Glomerular endothelial cell (primary cell): ENCODE measurements at places on chromosomes 16 and 17. TPM values are rescaled to one million over a fixed set of nuclear protein-coding genes. Genes with fewer than 3 reads are reported as not detected.

Gene PTGES3L
- 2.4 and 3.2 TPM in 2 replicates for total RNA-seq

- no peak for DNase-seq
Measured at GRCh38 chr17:77499699-77500435, 359.1 kb downstream of the SEC14L1 start.

DNA sequence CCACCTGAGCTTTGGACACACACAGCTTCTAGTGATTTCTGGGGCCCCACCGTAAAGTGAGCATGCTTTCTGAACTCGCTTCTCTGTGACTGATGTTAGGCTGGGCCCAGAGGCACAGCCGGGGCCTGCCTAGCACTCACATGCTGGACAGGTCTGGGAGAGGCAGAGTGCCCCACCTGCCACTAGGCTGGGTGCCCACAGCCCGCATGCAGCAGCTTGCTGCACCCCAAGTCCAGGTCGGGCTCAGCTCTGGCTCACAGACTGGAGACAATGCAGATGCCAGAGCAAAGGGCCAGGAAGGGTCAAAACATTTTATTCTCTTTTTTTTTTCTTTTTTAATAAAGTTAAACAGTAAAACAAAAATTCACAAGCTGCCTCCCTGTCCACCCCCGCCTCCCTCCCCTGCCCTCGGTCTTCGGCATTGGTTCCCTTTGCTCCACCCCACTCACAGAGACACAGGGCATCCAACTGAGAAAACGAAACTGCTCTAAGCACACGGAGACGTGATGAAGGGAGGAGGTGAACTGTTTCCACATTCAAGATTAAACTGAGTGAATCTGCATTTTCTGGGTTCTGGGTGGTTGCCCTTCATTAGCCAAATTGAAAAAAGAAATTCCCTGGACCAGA lies 9.7 kb downstream of the CNP start:
- no peak for DNase-seq

DNA sequence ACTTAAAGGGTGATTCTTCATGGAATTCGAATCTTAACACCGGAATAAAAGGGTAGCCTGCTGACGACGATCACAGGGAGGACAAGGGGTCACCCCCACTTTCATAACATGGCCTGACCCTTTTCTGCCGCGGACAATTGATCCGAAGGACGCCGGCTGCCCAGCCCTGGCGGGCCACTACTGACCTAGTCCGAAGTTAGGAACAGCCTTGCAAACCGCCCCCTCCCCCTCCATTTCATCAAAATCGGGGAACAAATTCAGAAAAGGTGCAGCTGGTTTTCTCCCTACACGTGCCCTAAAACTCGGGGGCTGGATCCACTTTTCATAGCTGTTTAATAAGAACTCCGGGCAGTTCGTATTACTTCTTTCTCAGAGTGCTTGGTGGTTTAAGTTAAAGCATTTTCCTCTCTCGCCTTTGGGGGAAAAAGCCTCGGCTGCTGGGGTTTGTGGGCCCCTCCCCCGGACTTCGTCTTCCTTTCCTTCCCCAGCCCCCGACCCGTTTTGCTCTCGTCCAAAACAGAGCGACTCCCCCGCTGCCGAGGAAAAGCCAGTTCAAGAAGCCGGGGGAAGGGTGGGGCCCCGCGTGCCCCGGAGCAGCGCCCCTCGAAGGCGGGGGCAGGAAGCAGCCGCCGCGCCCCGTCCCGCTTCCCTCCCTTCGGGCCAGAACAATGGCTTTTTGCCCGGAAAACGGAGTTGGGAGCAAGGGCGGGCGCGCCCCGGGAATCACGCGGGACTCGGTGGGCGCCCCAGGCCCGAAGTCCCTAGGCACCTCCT lies 641 bp upstream of the CBX2 start:
- DNase-seq: no peak

GRCh38 chr17:4345581-4346252 lies 20.8 kb downstream of the UBE2G1 start:
- DNase-seq: no peak

Gene PAQR4
- 10.7 and 14.9 TPM in 2 replicates for total RNA-seq

DNA sequence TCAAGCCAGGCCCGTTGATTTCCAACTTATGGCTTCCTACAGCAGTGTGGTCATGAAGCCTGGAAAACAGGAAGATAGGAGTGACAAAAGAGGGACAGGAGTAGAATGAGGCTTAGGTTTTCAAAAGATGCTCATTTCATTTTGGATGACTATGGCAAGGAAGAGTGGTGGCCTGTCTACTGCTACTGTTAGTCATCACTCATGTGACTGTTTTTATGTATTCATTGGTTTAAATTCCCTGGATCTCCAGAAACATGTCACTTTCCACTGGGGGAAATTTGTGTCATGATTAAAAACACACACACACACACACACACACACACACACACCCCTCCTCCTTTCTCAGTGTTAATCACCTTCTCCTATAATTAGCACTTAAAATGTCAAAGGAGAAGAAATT lies 1.1 kb upstream of the CYLD start:
- no peak for DNase-seq

- no peak for DNase-seq
Measured at GRCh38 chr17:73099511-73099910, 7.0 kb upstream of the SLC39A11 start.

- DNase-seq: no peak
Measured at GRCh38 chr16:782258-782657, 5.9 kb downstream of the RPUSD1 start.
